Fibroblast of mammary gland (primary cell): ENCODE measurements at places on chromosomes 6 and 20.

DNA sequence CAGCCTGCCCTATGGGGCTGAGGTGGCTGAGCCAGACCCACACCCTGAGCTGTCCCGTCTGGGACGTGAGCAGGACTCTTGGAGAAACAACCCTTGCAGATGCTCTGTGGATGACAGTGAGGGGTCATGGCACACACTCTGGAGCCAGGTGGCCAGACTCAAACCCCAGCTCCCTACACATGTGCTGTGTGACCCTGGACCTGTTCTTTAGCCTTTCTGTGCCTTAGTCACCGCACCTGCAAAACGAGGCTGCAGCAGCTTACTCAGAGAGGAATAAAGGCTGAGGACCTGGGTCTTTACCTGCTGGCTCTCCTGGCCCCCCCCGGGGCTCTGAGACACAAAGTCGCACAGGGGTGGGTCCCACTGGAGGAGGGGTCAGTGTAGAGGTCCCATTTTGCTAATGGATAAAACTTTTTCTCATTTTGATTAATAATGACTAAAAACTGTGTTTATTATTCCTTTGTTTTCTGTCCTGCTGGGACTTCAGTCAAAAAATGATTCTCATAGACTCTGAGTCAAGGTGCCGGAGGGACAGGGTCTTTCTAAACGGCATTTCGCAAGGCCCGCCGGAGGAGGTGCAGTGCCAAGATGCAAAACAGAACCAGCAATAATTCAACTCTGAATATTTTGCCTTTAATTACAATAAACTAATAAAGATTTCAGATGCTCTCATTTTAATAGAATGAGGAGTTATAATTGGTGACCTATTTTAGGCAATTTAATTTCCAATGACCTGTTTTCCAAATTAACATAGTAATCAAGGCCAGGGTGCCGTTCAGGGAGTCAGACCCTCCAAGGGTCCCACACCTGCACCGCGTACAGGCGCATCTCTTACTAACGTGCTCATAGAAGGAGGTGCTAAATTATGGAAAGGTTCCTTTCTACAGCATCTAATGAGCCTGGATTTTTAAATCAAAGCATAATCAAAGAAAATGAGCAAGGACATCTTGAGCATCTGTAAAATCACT is 62.4 kb downstream of the YTHDF1 start:
- DNase-seq = no peak

GRCh38 chr20:37317994-37318640 is 27.8 kb upstream of the SRC start:
- DNase-seq = no peak

DNA sequence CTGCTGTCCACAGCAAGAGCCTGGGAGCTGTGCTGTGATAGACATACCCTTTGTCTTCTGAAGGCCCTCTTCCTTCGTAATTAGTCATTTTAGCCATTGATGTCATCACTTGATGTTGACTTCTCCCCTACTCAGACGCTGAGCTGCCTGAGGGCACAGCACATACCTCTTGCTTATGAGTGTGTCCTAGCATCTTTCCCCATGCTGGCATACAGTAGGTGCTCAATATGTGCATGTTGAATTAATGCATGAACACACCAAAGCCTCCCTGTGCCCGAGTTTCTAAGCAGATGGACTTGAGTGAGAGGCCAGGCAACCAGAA is 35.8 kb upstream of the FAM83D start:
- no peak for DNase-seq

DNA sequence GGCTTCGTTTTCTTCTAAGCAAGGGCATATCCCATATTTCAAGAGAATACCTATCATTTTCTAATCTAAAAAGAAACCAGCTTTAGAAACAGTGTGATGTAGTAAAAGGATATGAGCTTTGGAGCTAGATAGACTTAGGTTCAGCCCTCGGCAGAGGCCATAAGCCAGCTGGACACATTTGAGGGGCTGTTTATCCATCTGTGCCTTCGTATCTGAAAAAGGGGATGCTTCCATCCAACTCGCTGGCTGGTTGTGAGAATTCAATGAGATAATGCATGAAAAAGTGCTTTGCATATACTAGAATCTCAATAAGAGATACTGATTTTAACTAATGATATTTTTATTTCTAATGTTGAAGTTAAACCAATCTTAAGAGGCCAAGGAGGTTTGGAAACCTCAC is 58.0 kb downstream of the PRL start:
- DNase-seq = no peak

- DNase-seq = peak; percentile 40
Measured at GRCh38 chr6:11755725-11756124, 22.9 kb downstream of the ADTRP start.
